Effector CD8-positive, alpha-beta T cell (primary cell): ENCODE measurements at places on chromosomes 11 and 22.

DNA sequence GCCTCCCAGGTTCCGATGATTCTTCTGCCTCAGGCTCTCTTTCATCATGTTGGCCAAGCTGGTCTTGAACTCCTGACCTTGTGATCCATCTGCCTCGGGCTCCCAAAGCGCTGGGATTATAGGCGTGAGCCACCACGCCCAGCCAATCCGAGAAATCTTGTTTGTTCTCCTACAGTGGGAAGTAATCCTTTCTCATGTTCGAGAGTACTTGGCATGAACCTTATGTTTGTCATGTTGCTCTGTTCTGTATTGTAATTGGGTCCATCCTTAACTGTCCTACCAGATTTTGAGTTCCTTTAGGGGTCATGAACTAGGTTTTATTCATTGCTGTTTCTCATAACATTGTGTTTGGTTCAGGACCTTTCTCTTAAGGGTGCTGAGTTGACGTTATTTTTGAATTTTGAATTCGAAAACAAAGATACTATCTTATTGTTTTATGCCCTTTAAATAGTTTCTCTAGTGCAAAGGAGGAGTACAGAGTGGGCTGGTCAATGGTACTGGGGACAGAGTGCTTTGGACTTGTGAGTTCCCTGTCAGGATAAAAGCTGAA lies 113.4 kb upstream of the RRM1 start:
- DNase-seq = no peak

GRCh38 chr11:109343242-109343641 lies 78.7 kb upstream of the C11orf87 start:
- no peak for DNase-seq

- no peak for DNase-seq
These were observed 26.9 kb downstream of the TEF start for GRCh38 chr22:41408665-41409064.

- DNase-seq = no peak
These were observed 32.1 kb downstream of the ENDOD1 start for GRCh38 chr11:95121698-95122097.

DNA sequence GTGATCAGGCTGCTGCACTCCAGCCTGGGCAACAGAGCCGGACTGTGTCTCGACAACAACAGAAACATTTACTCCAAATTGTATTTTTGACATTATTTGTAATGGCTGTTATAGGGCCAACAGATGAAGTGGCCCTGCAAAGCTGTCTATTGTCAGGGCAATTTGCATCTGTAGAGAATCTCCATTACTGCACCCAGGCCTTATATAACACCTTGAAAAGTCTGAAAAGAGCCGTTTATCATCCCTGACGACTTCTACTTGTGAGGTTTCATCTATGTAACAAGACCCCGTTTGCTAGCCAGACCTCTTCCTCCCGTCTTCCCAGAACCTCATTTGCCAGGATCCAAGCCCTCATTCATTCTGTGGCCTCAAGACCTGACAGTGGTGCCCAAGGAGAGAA lies 9.1 kb upstream of the CTTN start:
- no peak for DNase-seq

DNA sequence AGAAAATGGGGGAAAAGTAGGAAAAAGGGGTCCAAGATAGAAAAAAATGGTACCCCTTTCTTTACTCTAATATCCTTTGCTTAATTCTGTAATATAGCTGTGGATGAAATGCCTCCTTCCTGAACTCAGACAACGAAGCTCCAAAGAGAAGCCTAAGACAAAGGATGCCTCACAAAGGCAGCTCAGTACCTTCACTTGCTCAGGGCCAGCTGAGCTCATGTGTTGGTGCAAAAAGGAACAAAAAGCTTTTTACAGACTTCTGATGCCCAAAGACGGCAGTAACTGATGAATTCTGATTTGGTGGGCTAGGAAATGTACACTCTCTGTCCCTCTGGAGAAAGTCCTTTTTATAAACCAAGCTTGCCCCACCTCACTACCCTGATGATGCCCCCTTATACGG lies 77.5 kb downstream of the DENND5A start:
- no peak for DNase-seq
